NCI-H1436 treated with DMSO at 0.1 percent for 48 hours (cell line): ENCODE measurements at places on chromosomes 6 and 20.

DNA sequence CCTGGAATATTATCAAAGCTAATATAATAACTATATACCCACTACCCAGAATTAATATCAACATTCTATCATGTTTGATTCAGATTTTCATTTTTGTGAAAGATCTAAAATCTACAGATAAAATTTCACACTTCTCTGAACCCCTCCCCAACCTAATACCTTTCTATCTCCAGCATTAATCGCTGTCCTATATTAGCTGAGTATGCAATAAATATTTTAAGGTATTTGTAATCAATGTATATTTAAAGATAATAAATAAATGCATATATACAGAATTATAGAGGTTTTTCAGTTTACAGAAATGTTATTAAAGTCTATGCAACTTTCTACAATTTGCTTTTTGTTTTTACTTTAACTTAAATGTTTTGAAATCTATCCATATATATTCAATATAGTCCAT lies 156.7 kb upstream of the NRSN1 start:
- no peak for DNase-seq

DNA sequence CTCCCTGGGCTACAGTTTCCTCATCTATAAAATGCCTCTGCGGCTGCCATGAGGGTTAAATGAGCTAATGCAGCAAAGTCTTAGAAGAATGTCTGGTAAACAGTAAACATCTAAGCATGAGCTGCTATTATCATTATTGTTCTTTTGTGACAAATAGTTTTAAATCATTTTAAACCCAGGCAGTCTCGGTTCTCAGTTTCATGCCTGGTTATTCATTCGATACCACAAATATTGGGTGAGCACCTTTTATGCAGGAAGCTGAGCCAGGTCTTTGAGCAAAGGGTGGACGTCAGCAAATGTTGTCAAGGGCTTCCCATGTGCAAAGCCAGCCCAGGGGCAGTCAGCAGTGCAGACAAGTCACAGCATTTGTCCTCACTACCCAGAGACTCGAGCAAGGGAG lies 128.7 kb downstream of the NFATC2 start:
- DNase-seq: no peak

- DNase-seq: no peak
Observed at GRCh38 chr6:28839443-28840120, 84.2 kb downstream of the TRIM27 start.

- no peak for DNase-seq
Observed at GRCh38 chr6:114650891-114651290, 308.1 kb upstream of the HS3ST5 start.

- no peak for DNase-seq
Observed at GRCh38 chr6:138372711-138373463, 4.8 kb upstream of the SMIM28 start.

DNA sequence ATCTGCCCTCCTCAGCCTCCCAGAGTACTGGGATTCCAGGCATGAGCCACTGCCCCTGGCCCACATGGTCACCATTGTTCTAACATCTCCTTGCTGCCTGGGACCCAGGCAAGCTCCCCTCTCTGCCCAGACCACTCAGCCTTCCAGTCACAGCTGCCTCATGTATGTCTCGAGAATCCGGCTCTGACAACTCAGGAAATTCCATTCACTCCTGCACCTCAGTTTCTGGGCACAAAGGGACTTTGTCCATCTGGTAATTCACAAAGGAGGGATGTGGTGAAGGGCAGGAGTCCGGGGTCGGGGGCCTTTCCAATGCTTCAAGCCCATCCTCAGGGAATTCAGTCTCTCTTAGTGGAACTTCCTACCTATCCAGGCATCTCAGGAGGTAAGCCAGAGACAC lies 40.7 kb downstream of the JPH2 start:
- no peak for DNase-seq

GRCh38 chr20:5729348-5729747 lies 20.9 kb upstream of the SHLD1 start:
- no peak for DNase-seq

- no peak for DNase-seq
Observed at GRCh38 chr6:41966214-41966920, 24.8 kb upstream of the CCND3 start.

DNA sequence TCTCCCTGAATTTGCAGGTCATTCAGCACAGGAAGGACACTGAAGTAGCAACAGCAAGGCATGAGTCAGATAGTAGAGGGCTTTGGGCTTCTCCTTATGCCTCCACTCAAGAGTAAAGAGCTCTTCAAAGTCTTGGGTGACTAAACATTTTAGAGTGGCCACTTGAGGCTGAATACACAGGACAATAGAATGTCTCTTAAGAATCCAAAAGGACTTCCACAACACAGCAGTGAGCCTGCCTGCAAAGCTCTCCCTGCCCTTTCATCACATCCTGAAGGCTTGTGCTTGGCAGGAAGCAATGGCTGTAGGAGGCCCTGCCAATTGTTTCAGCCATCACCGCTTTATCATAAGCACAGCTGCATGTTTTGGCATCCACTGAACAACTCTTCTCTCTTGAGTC lies 36.8 kb downstream of the FOXQ1 start:
- DNase-seq: no peak

DNA sequence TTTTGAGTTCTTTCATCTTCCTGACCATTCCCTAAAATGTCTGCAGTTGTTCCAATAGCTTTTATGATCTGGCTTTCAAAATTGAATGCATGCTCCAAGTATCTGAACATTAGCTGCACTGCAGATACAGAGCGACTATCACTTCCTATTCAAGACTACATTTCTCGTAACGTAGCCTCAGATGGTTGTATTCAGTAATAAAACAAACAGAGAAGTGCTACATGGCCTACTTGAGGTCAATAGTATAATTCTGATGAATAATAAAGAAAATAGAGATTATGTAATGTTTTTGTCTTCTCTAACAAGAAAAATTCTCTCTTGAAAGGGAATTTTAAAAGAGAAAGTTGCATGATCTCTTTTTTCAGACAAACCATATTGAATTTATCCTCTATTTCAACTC lies 333.9 kb upstream of the IRAK1BP1 start:
- DNase-seq: no peak

DNA sequence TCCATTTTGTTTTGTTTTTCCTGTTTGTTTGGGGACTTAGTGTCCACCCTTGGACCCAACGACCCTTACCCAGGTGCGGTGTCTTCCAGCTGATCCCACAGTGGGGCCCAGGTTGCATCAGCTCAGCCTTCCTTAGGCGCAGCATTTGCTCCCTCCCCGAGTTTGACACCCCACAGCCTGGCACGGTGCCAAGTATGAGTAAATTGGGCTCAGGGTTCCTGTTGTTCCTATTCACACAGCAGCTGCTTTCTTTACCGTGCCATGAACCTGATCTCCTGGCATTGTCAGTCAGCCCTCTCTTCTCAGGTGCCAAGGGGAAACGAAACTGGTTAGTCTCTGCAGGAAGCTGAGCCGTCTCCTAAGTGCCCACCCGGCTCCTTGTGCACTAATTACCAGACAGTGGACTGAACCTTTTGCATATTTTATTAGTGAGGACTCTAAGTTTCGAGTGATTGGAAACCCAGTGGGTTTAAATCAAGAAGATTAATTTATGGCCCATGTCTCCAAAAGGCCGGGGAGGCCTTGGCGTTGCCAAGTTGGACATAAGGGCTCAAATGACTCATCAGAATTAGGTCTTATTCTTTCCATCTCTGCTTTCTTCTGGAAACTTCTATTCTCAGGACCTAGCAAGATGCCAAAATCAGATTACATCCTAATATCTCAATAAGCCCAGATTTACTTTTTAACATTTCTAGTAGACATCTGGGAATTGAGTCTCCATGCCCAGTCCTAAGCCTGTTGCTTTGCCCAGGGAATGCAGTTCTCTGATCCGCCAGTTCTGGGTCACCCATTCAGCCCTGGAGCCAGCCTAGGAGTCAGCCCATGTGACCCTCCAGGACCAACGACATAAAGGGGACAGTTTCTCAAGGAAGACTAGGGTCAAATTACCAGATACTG lies 68.8 kb downstream of the TSHZ2 start:
- DNase-seq: peak; percentile 83

DNA sequence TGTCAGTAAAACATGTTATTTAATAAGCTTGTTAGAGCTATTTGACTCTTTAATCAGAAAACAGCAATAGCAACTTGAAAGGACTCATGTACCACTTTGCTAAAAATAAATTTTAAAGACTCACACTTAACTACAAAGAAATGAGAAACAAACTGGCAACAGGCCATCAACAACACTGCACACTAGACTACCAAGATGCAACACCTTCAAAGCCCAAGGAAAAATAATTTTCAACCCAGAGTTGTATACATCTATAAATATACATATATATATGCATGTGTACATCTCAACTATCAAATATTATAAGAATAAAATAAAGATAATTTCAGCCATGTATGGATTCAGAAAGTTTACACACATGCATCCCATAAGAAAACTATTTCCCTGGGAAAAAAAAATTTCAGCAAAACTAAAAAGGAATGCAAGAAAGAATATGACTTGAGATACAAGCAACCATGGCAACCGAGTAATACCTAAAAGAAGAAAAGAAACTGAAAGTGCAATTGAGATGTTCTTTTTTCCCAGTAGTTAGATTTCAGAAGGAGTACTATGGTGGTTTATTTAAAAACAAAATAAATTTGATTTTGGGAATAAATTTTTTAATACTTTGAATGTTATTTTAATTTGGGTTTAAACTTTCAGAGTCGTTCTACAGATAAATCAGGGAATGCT lies 303.8 kb downstream of the UBE3D start:
- no peak for DNase-seq

DNA sequence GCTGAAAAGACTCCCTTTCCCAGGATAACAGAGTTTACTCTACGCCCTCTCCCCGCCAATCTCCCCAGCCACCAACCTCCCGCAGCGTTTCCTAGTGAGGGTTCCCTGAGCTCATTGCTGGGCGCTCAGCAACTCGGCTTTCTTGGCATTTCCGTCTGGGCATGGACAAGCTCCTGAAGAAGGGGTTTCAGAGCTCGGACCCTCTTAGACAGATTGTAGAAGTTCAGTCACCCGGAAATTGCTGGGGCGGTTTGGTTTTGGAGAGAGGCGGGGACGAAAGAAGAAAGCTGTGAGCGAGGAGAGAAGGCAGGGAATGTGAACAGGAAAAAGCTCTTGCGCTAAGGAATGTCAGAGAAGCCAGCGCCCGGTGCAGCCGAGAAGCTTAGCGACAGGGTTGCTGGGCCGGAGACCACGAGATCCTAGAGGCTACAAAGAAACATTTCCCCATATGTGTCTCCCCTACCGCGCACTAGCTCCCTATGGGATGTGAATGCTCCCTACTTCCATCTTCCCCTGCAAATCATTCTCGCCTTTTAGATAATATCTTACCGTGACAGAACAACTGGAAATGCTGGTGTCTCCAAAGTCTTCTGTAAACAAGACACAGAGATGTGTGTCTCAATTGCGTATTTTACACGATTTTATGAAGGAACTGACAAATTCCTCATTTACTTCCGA lies 15.8 kb downstream of the POM121L2 start:
- no peak for DNase-seq

- DNase-seq: no peak
Observed at GRCh38 chr20:32249030-32249738, 28.3 kb upstream of the KIF3B start.

DNA sequence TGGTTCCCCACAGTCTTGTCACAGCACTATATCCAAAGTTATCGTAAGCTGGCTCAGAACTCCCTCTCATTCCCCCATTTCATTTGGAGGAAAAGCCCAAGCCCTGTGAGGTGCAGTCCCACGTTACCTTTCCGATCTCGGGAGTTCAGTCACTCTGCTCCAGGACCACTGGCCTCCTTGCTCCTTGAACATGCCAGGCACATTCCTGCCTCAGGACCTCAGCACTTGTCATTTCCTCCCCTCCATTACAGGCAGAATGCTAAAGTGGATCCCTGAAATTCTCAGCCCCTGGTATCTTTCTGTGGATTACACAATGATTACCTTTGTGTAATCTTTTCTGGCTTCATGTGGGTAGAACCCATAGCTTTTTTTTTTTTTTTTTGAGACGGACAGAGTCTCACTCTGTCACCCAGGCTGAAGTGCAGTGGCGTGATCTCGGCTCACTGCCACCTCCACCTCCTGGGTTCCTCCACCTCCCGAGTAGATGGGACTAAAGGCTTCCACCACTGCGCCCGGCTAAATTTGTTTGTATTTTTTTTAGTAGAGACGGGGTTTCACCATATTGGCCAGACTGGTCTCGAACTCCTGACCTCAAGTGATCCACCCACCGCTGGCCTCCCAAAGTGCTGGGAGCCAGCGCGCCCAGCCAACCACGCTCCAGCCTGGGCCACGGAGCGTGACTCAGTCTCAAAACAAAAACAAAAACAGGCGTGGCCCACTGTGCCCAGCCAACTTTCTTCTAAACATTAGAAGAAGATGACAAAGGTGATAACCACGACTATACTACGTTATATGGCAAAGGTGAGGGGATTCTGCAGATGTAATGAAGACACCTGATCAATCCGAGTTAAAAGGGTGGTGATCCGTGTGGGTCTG lies 4.0 kb upstream of the OXT start:
- no peak for DNase-seq

GRCh38 chr20:5612581-5613301 lies 137.5 kb upstream of the SHLD1 start:
- DNase-seq: no peak

DNA sequence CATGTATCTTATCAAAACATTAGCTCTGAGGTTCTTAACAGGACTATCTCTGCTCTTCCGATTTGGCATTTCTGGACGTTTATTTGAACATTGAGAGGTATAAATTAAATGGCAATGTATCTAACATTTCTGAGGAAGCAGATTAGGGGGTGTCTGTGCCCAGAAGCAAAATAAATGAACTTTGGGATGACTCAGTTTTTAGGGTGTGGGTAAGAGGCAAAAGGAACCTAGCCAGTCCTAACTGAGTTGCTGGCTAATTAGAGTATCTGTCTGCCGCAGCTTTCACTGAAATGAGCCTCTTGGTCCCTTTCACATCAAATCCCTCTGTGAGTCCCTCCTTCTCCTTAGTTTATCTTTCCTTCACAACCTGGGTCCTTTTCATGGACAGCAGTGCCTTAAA lies 1.1 kb downstream of the RNF144B start:
- DNase-seq: no peak

DNA sequence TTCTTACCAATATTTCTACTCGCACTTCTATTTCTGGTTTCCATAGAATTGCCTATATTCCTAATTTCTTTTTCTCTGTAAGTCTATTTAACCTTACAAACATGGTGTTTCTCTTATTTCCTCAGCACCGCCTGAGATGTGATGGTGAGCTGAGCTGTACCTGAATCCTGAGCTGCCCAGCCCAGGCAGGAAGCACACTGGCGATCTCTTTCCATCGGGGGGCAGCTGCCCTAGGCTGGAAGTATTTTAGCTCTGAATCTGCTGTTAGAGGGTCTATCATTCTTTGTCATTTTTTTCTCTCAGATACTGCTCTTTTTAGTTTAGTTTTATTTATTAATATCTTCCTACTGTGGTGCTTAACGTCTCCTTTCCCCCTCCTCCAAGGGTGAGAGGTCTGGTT lies 173.4 kb upstream of the SLC35B3 start:
- no peak for DNase-seq

GRCh38 chr6:87322304-87323212 lies at the start of gene SMIM8:
Gene SMIM8, plus strand, starts transcription at chr6:87322588. Its CDS starts 14,444 bp downstream, at chr6:87337032.
- no peak for DNase-seq
